ENCODE measurements at places on chromosomes 3 and 15.
A peak's percentile ranks its signal among the peaks of the same experiment; 100 is the strongest.

- DNase-seq, result no peak
Observed at GRCh38 chr3:142624341-142625152, 28.4 kb downstream of the PLS1 start.

DNA sequence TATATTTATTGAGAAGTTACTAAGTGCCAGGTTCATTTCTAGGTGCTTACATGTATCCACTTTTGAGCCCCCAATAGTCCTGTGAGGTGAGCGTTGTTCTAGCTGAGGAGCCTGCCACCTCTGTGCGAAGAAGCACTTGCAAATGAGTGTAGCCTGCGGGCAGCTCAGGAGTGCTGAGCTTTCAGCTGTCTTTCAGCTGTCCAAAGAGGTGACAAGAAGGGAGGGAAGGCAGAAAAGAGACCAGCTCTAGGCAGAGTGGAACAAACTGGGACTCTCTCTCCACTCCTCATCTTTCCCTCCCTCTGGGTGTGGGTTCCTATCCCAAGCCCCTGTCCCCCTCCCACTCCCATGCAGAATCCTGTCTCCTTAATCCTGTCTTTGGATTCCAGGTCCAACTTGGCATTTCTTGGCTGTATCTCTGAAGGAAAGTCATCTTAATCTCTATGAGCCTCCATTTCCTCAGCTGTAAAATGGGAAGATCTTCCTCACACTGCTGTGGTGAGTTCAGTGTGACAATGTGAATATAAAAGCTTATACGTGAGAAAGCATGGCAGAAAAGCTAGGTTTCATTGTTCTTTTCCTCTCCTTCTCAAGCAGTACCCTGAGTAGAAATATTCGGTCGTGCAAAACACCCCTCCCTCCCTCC lies 6.7 kb upstream of the SRP14 start:
- DNase-seq, result no peak

DNA sequence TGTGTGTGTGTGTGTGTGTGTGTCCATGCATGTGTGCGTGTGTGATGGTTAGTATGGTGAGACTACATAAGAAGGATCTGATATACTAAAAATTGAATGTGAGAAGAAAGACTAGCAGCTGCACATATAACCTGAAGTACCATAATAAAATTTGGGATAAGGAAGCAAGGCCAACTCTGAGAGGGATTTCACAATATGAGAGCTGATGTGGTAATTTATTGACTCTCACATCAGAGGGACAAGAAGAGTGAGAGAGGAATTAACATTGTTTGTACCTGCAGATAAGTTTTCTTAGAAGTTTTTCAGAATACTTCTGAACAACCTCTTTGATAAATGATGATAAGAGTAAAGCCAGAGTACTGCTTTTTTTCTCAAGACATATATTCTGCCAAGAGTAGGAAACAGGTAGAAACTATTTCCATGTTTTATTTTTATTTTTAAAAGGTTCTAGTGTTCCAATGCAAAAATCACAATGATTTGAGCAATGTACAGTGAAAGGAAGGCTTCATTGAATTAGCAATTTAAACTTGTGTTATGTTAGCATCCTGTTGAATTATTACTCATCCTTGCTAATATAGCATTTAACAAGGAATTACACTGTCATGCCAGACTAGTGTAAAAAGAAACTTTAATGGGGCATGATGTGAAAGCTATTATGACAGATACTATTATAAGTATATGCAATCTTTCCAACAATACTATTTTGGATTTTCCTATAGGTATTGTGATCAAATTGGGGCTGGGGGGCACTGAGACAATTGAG lies 415.5 kb upstream of the ARPP21 start:
- DNase-seq, result no peak

GRCh38 chr3:42665050-42665878 lies 11.8 kb downstream of the ZBTB47 start:
- peak; percentile 30 for DNase-seq

DNA sequence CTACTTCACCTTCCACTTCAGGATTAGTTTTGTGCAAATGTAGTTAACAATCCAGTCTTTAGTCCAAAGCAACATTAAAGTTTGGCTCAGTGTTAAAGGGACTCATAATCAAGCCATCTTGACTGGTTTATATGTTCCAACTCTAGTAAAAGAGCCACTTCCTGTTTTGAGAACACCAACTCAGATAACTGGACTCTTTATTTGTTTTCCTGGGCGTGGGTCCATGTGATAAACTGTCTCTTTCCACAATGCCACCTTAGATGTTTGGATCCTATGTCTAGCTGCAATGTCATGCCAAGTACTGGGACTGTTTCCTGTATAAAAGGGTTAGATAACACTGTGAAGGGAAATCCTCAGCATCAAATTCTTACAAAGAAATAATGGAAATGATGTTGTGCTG lies 545.0 kb downstream of the PYDC2 start:
- no peak for DNase-seq

DNA sequence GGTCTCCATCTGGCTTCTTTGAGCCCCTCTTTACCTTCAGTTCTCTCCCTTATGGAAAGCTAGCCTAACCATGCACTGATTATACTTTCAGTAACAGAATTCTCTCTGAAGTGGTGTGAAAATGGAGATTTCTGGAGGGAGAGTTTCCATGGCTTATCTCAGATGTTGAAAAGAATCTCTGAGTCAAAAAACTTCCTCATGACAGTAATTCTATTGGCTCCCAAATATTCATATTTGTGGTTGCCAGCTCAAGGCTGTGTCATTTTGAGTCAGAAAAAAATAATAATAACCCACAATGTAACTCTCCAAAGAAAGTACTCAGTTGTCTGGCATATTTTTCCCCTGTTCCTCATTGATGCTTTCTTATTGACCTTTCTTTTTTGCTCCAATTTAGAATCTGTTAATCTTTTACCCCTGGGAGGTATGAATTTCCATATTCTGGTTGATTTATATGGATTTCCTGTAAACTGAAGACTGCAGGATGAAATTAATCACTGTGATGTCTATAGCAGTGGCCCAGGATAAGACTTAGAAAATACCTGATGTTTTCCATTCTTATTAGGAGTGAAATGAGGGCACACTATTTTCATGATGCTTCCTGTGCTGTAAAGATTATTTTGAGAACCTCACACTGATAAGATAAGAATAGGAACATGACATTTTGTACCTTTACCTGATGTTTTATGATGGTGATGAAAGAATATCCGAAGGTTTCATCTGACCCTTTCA lies 149.5 kb upstream of the EPHA3 start:
- DNase-seq, result no peak

DNA sequence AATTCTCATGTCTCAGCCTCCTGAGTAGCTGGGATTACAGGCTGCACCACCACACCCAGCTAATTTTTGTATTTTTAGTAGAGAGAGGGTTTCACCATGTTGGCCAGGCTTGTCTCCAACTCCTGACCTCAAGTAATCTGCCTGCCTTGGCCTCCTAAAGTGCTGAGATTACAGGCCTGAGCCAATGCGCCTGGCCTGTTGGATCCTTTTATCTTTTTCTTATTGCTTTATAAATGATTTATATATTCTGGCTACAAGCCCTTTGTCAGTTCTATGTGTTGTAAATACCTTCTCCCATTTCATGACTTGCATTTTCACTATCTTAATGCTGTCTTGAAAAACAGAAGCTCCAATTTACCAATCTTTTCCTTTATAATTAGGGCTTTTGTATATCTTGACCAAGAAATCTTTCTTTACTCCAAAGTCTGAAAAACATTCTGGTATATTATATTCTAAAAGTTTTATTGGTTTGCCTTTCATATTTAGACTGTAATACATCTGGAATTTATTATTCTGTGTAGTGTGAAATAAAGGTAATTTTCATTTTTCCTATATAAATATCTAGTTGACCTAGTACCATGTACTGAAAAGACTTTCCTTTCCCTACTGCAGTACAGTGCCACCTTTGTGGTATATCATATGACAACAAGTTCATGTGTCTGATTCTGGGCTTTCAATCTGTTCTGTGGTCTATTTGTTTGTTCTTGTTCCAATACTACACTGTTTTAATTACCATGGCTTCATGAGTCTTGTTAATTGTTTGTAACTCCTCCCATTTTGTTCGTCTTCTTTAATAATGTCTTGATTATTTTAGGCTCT lies 52.9 kb upstream of the RNU6-1 start:
- DNase-seq, result no peak

DNA sequence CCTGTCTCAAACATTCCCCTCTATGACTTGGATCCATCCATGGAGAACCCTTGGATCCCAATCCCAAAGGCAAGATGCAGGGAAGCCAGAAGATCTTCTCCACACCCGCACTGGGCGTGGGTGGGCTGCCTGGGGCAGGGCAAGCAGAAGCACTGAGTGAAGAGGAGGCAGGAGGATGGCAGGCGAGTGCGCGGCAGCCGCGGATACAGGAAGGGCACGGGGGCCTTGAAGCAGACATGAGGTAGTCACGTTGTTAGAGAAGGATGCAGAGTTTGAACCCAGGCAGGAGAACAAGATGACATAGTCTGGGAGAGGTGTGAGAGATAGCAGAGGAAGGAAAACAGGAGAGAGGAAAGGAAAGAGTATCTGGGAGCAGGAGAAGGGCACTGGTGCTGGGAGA lies 5.1 kb upstream of the IGDCC3 start:
- DNase-seq, result no peak

DNA sequence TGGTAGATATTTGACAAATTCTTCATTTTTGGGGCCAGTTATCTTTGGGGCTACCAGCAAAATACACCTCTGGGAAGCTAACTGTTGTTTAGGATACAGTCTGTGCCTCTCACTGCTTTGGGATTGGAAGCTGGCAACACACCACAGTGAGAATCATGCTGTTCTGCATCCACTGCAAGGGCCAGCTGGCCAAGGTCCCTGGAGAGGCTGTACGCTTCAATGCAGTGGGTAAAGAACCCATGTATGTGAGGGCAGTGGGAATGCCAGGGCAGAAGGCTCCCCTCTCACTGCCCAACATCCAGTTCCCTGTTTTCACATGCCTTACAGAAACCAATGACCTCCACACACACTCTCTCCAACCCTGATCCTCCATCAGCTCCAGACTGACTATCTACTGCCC lies 20.1 kb downstream of the ZDHHC3 start:
- DNase-seq, result no peak

GRCh38 chr15:39583596-39584265 lies 2.9 kb downstream of the THBS1 start:
- peak; percentile 49 for DNase-seq

GRCh38 chr3:146747928-146748327 lies 142.8 kb upstream of the PLSCR5 start:
- DNase-seq, result no peak

- no peak for DNase-seq
Observed at GRCh38 chr15:42141795-42142667, 14.4 kb downstream of the PLA2G4F start.

- DNase-seq, result no peak
Observed at GRCh38 chr3:21524133-21524532, 226.9 kb downstream of the ZNF385D start.

DNA sequence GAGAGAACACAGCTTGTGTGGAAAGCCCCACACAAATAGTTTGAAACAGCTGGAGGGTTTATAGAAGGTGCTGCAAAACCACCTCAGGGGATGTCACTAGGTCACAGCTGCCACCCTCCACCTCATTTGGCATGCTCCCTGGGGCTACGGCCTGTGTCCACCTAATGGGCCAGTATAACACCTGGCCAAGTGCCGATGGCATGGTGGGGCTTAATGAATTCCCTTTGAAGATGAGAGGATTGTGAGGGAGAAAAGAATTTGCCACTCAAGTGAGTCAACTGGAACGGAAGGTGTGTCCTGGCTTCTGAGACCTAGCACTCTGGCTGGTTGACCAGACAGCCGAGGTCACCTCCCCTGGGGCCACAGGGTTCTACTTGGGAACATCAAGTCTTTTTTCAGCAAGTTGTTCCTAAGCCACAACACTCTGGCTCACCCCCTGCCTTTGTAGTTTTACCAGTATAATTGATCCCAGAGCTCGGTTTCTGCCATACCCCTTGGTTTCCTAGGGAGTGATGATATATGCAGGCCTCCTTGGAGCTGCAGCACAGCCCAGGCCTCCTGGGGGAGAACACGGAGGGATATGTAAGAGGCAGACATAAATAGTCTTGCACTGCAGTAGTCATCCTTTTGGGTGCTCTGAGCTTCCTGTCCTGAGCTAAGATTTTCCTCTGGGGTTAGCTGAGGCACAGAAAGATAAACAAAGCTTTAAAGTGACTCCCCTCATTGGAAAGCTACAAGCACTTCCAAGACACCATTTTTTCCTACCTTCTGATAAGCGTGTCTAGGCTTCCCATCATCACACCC lies 178.2 kb upstream of the LPP start:
- no peak for DNase-seq

GRCh38 chr3:79514069-79514468 lies 253.7 kb downstream of the ROBO1 start:
- no peak for DNase-seq

DNA sequence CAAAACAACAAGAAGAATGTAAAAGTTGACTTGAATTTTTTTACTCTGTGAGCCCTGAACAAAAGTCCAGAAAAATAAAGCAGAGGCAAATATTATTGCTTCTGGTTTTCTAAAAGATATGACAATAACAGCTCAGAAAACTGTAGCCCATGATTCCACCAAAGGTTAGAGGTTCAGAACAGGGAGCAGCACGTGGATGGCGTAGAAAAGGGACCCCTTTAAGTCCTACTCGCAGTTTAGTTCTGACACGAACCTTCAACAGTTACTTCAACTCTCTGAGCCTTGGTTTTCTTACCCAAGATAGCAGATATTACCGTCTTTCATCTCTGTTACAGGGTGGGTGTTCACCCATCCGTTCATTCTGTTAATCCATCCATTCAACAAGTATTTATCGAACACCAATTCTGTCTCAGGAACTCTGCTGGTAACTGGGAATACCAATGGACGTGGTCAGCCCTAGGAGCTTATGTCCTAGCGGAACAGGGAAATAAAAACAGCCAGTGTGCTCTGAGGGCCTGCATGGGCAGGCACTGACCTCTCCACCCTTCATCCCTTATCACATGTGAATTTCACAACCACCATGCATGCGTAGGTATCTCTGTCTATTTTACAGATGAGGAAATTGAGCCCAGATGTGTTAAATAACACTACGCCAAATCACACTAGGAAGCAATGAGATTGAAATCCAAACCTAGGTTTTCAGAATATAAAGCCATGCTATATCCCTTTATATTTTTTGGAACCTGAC lies 274.2 kb upstream of the ICE2 start:
- DNase-seq, result no peak

DNA sequence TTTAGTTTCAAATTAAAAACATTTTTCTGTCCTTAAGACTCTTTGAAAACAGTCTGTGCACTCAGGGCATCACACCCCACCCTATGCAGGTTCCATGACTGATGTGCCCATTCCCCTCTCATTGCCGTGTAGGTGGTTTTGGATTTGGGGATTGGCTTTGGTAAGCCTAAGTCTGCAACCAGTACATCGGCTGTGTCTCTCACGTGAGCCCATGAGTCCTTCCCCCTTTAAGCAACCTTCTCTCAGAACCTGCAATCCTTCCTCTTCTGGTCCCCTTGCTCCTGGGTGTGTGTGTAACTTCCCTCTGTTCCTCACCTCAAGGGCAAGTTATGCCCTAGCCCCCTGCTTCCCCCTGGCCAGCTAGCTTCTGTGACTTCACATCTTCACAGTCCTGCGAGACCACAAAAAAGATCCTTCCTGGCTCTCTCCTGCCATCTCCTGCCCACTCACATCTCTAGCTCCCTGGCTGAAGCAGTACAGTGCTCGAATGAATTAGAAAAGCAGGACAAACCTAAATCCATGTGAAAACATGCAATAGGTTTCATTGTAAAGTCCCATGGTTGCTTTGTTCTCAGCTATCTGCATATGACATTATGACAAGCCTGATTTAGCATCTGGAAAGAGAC lies 126.7 kb downstream of the UACA start:
- DNase-seq, result no peak

GRCh38 chr15:88538972-88539371 lies 7.5 kb downstream of the DET1 start:
- no peak for DNase-seq

Data from GM13976 (cell line).